Psoas muscle (tissue), 8 donors: ENCODE measurements at places on chromosomes 5 and 9. TPM values are rescaled to one million over a fixed set of nuclear protein-coding genes. Genes with fewer than 3 reads are reported as not detected.

GRCh38 chr5:137901011-137901817 is 12.0 kb downstream of the PKD2L2 start:
- H3K36me3 ChIP-seq: no peaks in the 10 kb centered on the region
- no peaks in the 10 kb centered on the region for H3K4me1 ChIP-seq
- no peak overlapping the region for H3K4me3 ChIP-seq
- H3K27me3 ChIP-seq: no peaks in the 10 kb centered on the region
- DNase-seq: no peak

GRCh38 chr5:122144236-122144635 is 14.9 kb downstream of the ZNF474 start:
- DNase-seq: no peak
- H3K27me3 ChIP-seq: no peaks in the 10 kb centered on the region
- no peak overlapping the region for H3K4me3 ChIP-seq

The COL23A1 gene
- 0.66 TPM for total RNA-seq

The PAPPA gene
- total RNA-seq: 0.82 TPM

The QRFP gene
- total RNA-seq: not detected
